ENCODE measurements at places on chromosomes 1 and 21. TPM values are rescaled to one million over a fixed set of nuclear protein-coding genes. Genes with fewer than 3 reads are reported as not detected.

- H3K27me3 ChIP-seq: peaks cover 4% of the 10 kb centered on the region
- no peak for DNase-seq
- peaks cover 2% of the 10 kb centered on the region for H3K4me1 ChIP-seq
- H3K4me3 ChIP-seq: no peak overlapping the region
Observed at GRCh38 chr1:67575861-67576260, 109.1 kb upstream of the GADD45A start.

- peaks cover 33% of the 10 kb centered on the region for H3K27me3 ChIP-seq
- H3K4me3 ChIP-seq: no peak overlapping the region
- H3K36me3 ChIP-seq: no peaks in the 10 kb centered on the region
- no peak overlapping the region for H3K27ac ChIP-seq
- peaks cover 7% of the 10 kb centered on the region for H3K4me1 ChIP-seq
- DNase-seq: no peak
Observed at GRCh38 chr1:206839006-206839560, 26.3 kb upstream of the IL20 start.

The HUNK gene
- total RNA-seq: 0.78 TPM

DNA sequence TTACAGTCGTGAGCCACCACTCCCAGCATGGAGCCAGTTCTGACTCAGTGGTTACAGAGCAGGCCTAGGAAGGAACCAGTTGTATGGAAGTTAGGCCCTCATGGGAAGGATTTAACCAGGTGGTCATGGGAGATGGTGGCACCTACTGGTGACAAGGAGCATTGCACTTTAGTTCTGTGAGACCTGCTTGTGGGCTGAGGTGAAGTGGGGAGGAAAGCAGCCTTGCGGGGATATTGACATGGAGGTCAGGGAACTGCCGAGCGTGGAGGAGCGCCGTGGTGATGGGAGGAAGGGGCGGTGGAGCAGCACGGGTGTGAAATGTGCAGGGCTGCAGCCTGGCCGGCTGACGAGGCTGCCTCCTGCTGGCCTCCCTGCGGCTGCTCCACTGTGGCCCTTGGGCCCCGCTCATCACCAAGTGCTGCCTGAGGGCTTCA, 100.4 kb downstream of the GALNT2 start:
- peak; percentile 46 for DNase-seq
- H3K36me3 ChIP-seq: no peaks in the 10 kb centered on the region
- peaks cover 19% of the 10 kb centered on the region for H3K4me1 ChIP-seq
- peaks cover 2% of the 10 kb centered on the region for H3K27me3 ChIP-seq
- H3K4me3 ChIP-seq: no peak overlapping the region
- H3K27ac ChIP-seq: peak overlapping the region; percentile 9

The UQCRHL gene
- total RNA-seq: 1.9 TPM

DNA sequence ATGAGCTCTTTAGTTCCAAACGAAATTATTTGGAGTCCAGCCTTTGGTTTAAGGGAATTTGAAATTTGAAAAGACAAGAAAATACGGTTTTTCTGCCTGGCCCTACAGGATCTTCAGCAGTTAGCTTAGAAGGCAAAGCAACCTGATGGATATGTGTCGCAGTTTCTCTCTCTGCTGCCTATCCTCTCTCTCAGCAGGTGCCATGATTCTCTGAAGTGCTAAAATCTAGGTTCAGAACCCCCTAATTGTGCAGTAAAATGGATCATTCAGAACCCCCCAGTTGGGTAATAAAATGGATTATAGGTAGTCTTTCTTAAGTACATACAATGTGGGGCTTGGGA, 446 bp upstream of the DEPDC1 start:
- peaks cover 25% of the 10 kb centered on the region for H3K27me3 ChIP-seq
- DNase-seq: no peak
- H3K4me1 ChIP-seq: peaks cover 18% of the 10 kb centered on the region
- peak overlapping the region; percentile 95 for H3K4me3 ChIP-seq
- H3K27ac ChIP-seq: peak overlapping the region; percentile 57
- peaks cover 10% of the 10 kb centered on the region for H3K36me3 ChIP-seq

The ZNF683 gene
- total RNA-seq: 9.3 TPM

DNA sequence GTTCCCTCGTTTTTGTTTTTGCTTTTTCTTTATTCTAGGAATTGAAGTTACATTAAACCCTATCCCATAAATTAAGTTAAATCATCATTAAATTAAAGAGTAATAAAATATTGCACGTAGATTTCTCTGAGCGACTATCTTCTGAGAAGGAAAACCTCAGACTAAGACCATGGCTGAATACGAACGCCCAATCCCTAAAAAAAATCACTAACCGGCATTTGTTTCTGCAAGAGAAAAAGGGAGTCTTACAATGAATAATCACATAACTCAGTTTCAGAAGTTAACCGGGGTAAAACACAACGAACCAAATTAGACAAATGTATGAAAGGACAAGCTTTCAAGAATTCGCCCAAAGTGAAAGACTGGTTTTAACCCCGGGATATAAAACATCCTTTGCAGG, 1.3 kb downstream of the PIK3R3 start:
- H3K4me3 ChIP-seq: peak overlapping the region; percentile 67
- H3K36me3 ChIP-seq: no peaks in the 10 kb centered on the region
- DNase-seq: no peak
- peaks cover 63% of the 10 kb centered on the region for H3K27me3 ChIP-seq
- no peak overlapping the region for H3K27ac ChIP-seq

DNA sequence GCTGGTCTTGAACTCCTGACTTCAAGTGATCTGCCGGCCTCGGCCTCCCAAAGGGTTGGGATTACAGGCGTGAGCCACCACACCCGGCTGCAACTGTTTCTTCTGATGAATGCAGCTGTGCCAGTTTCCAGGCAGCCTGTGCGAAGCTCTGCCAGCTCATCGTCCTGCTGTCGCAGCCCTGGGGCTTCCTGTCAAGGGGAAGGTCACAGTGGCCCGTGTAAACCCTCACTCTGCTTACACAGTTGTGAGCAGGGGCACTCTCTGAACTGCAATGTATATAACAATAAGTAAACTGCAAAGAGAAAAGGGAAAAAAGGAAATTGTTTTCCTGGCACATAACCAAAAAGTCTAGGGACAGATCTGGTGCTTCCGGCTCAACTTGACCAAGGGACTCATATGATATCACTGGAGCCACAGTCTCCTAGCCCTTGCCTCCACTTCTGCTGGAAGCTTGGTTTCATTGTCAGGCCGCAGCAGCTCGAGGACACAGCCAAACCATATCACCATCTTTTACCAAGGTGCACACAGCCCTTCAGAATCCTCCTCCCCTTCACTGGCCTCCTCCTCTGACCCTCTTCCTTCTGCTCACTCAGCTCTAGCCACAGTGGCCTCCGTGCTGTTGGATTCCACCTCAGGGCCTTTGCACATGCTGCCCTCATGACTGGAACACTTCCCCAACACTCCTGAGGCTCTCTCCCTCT, 22.8 kb upstream of the LBR start:
- H3K27me3 ChIP-seq: no peaks in the 10 kb centered on the region
- peaks cover 40% of the 10 kb centered on the region for H3K4me1 ChIP-seq
- peak overlapping the region; percentile 8 for H3K4me3 ChIP-seq
- DNase-seq: no peak

GRCh38 chr1:19363536-19364152, 51.5 kb downstream of the SLC66A1 start:
- H3K4me1 ChIP-seq: peaks cover 20% of the 10 kb centered on the region
- no peak for DNase-seq
- H3K36me3 ChIP-seq: peaks cover 2% of the 10 kb centered on the region
- no peak overlapping the region for H3K27ac ChIP-seq
- no peak overlapping the region for H3K4me3 ChIP-seq
- H3K27me3 ChIP-seq: no peaks in the 10 kb centered on the region

DNA sequence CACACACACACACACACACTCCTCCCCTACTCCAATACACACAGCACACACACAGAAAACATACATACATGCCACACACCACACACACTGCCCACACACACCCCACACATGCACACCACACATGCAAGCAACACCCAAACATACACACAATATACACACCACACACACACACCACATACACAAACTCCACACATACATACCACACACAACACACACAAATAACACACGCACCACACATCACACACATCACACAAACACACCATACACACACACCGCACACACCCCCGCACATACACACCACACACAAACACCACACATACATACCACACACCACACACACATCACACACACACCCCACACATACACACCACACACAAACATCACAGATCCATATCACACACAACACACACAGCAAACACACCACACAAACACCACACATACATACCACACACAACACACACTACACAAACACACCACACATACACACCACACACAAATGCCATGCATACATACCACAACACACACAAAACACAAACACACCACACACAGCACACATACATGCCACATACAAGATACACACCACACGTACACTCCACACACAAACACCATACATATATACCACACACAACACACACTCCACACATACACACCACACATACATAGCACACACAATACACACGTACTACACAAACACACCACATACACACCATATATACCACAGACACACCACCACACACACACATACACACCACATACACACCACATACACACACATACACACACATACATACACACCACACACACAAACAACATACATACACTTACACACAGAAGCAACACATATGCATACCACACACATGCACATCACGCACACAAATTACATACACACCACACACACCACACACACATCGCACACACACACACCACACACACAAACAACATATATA, 932 bp upstream of the RAB7B start:
- peak overlapping the region; percentile 17 for H3K27ac ChIP-seq
- H3K4me1 ChIP-seq: peaks cover 7% of the 10 kb centered on the region
- no peaks in the 10 kb centered on the region for H3K27me3 ChIP-seq
- no peak overlapping the region for H3K4me3 ChIP-seq

The AZIN2 gene
- total RNA-seq: 16.5 TPM
